ENCODE measurements at places on chromosomes 2 and 18.

DNA sequence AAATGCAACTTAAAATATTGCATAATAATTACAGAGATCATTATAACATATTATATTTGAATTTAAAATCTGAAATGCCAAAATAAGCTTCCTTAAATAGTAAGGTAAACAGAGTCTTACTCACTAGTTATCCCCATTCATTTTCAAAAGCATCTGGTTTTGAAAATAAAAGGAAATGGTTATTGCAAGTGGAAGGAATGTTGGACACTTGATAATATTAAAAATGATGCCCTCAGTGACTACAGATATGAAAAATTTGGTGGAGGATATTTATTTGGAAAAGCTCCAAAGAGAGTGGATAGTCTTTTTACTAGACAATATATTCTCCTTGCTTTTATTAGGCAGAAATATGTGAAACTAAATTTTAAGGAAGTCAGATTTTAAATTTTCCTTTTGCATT is 39.7 kb downstream of the CDH19 start:
- DNase-seq = no peak

GRCh38 chr18:26460449-26461091 is 87.8 kb downstream of the KCTD1 start:
- DNase-seq = no peak

- no peak for DNase-seq
These were observed 61.1 kb upstream of the SP3 start for GRCh38 chr2:174026122-174026845.

DNA sequence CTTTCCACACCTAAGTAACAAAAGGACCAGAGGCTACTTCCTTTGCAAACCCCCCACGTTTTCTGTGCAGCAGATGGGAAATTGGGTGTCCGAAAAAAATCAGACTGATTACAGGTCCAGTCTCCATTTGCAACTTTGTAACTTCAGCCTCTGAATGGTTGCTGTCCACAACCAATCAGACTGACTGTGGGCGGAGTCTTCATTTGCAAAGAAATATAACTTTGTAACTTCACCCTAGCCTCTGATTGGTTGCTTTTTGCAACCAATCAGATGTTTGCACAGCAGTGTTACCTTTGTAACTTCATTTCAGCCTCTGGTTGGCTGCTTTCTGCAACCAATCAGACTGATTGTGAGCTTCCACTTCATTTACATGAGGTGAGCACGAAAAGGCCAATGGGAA is 27.8 kb upstream of the CACNB4 start:
- no peak for DNase-seq

DNA sequence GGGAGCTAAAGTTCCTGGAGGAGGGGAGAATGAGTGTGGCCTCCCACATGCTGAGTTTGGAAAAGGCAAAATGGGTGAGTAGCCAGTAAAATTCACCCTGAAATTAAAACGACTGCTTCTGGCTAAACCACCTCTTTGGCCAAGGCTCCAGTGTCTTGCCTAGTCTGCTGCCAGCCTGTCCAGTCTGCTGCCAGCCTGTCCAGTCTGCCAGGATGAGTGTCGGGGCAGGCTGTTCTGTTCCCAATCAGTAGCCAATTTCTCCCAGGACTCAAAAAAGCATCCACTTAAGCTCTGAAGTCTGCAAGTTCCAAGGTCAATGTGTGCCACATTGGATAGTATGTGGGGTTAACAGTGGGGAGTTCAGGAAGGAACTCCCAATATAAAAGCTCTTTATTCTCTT is 134.6 kb upstream of the KLHL29 start:
- no peak for DNase-seq

DNA sequence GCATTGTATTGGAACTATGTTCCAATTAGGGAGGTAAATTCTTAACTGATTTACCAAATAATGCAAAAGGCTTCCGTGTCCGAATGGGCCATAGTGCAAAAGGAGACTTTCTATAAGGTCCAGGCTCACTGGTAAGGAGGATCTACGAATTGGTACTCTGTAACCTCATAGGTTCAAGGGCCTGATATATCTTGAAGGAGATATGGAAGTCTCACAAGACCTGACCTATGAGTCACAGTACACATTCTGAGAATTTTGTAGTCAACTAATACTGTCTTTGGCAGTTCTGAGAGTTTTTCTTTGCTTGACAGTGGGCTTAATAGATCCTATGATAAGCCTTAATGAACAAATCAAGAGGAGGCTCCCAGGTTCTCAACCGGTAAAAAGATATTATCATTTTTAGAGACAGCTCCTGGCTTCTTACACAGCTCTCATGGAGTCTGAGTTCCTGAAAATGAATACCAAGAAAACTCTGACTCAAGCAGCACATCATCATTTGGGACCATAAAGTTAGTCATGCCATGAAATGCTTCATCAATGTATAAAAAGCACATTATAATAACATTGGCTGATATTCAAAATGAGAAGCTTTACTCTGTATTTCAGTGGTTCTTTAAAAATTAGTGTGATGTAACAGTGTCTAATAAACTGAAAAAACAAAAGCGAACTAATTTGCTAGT is 1275.2 kb upstream of the CRIM1 start:
- DNase-seq = no peak

DNA sequence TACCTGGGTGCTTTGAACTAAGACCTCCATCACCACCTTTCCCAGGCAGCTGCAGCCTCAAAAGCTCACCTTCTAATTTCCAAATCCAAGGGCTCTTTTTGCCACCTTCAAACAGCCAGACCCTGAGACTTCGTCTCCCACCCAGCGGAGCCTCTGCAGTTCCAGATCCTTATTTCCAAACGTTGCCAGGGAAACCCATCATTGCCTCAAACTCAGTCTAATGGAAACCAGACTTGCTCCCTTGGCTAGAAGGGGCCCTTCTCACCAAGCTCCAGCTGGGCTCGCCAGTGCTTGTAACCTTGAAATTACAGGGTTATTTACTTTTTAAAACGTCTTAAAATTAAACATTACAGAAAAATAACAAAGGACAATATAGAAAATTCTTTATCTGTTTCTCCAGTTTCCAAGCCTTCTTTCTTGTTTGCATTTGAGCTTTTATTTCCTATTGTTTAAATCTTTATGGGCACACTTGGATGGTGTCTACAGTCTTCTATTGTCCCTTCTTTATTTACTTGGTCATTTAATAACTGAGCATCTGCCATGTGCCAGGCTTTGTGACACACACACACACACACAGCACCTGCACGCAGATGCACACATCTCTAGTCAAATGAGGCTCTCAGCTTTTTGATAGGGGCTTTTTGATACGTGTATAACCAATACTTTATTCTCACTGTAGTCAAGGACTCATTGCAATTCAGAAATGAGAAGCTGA is 36.1 kb downstream of the TRPM8 start:
- DNase-seq = no peak

GRCh38 chr2:238130696-238131628 is 7.5 kb upstream of the KLHL30 start:
- no peak for DNase-seq

DNA sequence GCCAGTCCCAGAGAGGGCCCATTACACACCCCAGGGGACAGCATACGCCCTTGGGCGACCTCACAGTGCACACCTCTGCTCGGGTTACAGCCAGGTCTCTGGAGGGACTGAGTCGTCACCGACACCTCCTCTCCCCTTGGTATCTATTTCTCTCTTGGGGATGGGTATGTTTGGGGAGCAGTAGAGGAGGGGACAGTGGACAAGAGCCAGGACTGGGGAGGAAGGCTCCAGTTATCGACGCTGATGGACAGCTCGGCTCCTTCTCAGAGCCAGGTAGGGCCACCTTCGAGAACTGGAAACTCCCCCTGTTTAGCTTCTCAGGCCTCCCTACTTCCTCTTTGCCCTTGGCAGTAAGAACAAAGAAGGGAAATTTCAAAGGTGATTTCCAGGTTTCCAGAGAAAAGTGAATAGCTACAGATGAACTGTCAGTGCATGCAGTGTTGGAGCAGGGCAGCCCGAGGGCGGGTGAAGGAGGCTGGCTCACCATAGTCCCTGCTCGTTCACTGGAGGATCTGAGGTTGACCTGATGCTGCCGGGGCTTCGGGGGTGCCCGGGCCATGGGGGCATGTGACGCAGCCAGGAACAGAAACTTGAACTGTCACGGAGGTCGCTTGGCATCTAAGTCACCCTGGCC is 4.4 kb upstream of the SEMA4C start:
- DNase-seq = no peak

DNA sequence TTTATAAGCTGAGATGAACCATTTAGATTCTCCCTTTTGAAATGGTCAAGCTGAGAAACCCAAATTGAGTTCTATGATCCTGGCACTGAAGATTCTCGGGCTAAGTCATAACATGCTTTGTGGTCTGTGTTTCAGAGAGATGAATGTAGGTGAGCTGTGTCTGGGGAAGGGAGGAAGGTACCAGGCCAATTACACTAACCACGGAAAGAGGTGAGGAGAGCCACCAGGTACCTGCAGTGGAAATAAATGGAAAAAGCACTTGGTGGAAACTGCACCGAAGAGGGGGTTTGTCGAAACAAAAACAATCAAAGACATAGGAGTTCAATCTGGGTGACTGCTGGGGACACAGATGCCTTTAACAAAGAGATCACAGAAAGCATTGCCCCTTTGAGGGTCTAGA is 963 bp upstream of the MRPL44 start:
- DNase-seq = no peak

DNA sequence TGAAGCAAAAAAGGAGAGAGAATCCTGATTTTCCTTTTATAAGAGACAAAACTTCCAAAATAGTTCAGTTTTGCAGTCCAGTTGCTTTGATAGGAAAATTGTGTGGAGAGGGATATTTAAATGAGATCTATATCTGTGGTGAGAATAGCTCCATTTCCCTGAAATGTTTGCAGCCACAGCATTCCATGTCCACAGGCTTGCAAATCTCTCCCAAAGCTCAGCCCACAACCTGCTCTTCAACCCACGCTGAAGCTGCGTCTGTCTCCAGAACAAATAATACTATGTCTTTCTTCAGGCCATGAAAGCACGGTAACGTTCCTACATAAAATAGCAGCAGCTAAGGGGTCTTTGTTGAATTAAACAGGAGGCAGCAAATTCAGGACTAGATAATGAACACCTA is 31.8 kb downstream of the TMEM17 start:
- no peak for DNase-seq

All from esophagus squamous epithelium (tissue), 5 donors.